ENCODE measurements at places on chromosomes 11 and 22. TPM values are rescaled to one million over a fixed set of nuclear protein-coding genes. Genes with fewer than 3 reads are reported as not detected.

Gene DUSP8
- total RNA-seq: 8.9 TPM

Gene APOBEC3B
- total RNA-seq: 4.9 TPM

DNA sequence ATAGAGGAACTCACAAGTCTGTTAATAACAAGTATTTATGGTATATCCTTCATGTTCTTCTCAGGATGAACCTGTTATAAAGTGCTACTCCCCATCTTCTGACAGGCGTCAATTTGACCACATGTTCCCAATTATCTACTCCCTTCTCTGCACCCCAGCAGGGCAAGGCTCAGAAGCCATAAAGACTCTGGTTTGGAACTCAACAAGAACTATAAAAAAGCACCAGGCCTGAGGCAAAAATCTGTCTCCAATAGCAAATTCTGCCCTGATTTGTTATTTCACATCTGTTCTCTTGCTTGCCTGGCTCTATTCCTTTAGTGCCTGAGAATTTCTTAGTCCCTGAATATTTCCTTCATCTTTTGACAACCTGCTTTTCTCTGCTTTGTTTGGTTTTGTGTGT is 618.2 kb upstream of the KIRREL3 start:
- no peak for DNase-seq

DNA sequence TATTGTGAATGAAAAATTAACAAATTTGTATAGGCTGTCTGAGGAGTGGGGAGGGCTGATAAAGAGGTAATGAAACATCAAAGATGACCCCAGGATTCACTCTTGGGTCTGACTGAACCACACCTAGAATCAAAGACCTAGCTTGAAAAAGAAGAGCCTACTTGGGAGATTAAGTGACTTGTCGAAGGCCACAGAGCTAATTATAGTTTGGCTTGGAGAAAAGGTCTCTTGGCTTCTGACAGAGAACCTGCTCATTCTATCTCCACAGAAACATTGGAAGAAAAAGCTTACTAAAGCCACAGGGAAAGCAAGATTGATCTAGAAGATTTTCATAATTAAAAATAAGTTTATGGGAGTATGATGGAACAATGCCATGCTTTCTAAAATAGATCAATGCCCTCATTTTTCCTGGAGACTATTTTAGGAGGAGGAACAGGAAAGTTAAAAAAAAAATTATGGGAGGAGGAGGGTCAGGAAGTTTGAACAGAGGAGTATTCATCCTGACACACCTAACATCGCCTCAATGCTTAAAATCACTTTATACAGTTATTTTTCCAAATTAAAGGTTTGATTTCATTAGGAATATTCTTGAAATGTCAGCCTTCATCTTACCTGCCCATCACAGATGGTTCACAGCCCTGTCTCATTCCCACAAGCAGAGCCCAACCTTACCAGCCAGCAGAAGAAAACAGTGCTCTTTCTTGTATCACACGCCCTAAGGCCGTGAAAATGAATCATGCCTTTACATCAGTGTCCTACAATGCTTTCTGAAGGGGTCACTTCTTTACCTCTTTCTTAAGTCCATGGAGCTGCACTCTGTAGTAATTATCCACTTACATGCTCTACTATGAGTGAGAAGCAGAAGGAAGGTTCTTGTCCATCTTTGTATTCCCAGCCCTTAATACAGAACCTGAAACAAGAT is 231.1 kb upstream of the MPPED2 start:
- DNase-seq: no peak

DNA sequence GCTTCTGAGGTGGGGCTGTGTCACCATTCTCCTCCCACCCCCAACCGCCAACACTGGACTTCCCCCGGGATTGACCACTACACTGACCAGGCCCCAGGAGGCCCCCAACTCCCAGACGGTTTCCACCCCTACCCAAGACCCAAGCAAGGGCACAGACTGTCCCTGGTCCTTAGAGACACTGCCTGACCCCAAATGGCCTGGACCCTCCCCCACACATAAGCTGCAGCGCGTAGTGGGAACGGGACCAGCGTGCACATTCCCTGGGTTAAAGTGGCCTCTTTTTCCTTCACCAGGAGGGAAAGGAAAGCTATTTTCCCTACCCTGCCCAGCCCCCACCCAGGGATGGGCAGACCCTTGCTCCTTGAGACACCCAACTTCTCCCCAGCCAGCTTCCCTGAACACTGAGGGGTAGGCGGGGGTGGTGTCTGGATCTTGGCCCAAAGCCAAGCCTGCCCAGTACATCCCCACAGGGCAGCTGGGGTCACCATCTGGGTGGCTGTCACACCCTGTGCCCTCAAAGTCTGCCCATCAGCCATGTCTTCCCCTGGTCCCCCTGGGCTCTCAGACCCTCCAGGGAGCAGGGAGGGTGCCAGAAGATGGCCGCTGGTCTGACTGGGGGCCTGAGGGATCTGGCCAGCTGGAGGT is 1.6 kb upstream of the MAPK12 start:
- DNase-seq: no peak

GRCh38 chr22:27842669-27843431 is 41.3 kb upstream of the MN1 start:
- no peak for DNase-seq

GRCh38 chr11:2369896-2370295 is 7.2 kb upstream of the CD81 start:
- no peak for DNase-seq

GRCh38 chr11:126400479-126400878 is 45.0 kb downstream of the ST3GAL4 start:
- no peak for DNase-seq

All from mesothelial cell of epicardium (in vitro differentiated cells).